Skeletal muscle cell (primary cell): ENCODE measurements at places on chromosomes 2 and 18.

- DNase-seq, result no peak
Measured at GRCh38 chr2:10785260-10785659, 27.3 kb downstream of the PDIA6 start.

- no peak for DNase-seq
Measured at GRCh38 chr2:24105816-24106215, 17.3 kb downstream of the PFN4 start.

DNA sequence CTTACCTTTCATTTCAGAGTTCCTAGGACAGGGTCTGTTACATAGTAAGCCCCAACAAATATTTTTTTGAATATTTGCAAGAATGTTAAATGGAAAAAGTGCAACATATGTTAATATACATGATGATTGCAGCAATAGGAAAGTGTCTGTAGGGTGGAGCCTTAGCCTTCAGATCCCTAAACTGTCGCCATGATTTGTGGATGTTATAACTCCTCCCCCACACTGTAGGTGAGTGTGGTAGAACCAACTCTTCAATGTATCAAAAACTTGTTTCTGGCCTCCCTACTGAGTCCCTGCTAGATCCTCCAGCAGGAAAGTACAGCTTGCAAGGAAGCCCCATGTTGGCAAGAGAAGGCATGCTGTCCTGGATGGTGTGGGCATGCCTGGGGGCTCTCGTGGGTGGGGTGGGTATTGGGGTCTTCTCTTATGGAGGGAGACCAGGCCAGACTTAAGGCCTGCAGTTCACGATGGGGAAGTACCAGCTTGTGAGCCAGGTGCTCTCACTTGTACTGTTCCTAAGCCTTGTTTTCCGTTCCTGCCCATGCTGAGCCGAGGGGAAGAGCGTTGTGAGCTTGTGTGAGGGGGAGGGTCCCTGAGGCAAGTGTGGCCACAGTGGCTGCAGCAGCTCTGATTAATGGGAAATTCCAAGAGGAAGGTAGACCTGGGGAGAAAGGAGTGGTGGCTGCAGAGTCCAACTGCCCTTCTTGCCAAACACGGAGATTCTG, 11.4 kb downstream of the FHOD3 start:
- no peak for DNase-seq

DNA sequence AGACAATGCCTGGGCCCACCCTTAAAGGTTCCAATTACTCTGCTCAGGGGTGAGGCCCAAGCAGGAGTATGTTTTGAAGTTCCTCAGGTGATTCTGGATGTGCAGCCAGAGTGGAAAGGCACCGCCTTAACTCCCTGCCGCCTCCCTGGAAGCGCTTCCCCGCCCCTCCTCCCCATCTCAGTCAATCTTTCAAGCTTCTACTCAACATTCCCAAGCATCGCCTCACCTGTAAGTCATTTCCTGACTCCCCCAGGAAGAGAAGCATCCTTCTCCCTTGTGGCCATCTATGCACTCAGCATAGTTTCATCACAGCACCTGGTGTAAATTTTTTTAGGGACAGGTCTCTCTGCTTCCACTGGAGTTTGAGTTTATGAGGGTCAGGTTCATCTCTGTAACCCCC, 67.5 kb downstream of the MYL12B start:
- no peak for DNase-seq

- DNase-seq, result no peak
Measured at GRCh38 chr2:201955231-201955630, 78.4 kb upstream of the FZD7 start.

GRCh38 chr2:223122781-223123180, 70.8 kb downstream of the KCNE4 start:
- DNase-seq, result no peak

DNA sequence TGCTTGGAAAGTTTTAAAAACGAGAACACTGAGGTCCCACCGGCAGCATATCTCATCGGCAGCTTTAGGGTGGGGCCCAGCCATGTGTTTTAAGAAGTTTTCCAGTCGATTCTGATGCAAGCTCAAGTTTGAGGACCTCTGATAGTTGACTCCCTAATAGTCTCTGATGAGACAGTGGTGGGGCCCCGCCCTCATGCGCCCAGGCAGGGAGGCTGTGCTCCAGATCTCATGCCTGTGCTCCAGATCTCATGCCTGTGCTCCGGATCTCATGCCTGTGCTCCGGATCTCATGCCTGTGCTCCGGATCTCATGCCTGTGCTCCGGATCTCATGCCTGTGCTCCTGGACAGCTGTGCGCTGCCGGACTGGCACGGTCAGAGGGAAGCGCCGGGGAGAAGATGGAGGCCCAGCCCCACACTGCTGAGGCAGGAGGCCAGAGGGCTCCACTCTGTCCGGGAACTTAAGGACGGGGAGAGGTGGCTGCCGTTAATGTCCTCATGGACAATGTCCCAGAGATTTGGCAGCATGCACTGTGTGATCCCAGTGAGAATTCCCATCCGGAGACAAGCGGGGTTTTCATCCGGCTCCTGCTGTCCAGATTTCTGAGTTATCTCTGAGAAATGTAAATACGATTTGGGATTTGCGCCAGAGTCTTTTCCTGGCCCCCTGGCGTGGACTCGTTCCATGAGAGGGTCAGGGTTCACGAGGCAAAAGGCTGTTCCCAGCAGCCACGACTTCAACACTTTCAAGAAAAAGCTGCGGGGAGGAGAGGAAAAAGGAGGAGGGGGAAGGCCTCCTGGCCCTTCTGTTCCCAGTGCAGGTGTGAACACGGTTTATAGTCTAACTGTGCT, 9.4 kb upstream of the COLEC11 start:
- DNase-seq, result peak; percentile 71

- DNase-seq, result no peak
Measured at GRCh38 chr2:190215620-190216019, 104.0 kb downstream of the HIBCH start.

DNA sequence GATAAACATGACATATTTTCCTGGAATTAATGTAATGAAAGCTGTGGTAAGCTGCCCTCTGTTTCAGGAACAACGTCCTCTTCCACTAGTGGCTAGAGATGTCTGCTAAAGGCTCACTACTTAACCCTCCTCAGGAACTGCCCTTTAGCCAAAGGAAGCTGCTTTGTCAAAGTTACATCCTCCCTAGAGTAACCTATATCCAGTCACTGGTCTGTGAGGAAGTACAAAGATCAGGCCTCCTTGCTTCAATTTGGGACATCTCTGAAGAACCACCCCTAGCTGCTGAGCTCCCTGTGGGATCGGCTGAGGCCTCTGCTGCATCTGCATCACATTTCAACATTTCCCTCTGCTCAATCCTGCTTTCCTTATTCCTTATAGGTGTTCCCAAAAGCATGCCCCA, 107.8 kb downstream of the PRELID3A start:
- no peak for DNase-seq

- no peak for DNase-seq
Measured at GRCh38 chr2:236848501-236848900, 237.2 kb upstream of the COPS8 start.

GRCh38 chr2:204104811-204105210, 168.2 kb downstream of the ICOS start:
- no peak for DNase-seq

DNA sequence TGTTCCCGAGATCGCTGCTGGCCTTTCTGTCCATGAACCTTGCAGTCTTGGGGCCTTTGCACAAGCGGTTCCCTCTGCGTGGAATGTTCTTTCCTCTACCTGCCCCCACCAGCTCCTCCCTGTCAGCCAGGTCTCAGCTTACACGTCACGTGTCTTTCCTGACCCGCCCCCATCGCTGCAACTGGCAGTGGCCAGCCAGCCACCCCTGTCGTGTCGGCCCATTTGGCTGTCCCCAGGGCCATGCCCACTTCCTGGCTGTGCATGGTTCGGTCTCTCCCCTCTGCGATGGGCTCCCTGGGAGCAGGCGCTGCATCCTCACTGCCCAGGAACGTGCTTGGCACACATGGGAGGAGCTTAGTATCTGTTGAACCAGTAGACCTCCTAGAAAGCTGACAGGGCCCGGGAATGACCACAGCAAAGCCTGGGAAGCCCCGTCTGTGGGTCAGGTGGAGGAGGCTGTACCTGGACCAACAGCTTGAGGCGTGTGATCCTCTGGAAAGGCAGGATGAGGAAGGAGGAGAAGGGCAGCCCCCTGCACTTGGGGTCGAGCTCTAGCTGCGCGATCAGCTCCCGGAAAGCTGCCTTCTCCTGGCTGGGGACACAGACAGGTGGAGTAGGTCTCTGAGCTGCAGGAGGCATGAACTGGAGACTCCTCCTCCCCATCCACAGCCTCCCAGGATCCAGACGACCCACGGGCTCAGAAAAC, 21.0 kb downstream of the SNORC start:
- DNase-seq, result no peak

DNA sequence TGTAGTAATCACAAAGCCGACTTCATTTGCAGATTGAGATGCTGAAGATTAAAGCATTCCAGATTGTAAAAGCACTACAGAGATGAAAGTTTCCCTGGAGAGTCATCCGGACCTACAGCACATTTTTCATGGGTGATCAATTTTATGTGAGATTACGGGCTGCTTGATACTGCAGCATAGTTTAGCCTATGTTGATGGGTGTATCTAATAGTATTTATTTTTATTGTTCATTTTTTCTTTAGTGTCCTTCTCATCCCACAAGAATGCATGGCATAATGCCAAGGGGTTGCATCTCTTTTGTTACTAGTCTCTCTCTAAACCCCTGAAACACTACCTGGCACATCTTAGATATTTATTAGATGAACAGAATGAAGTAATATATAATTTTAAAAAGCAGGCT, 240.4 kb downstream of the MBD2 start:
- DNase-seq, result no peak
